Esophagus squamous epithelium (tissue), 5 donors: ENCODE measurements at places on chromosomes 6 and 20.

- DNase-seq, result no peak
These were observed 151.7 kb upstream of the RPS6KA2 start for GRCh38 chr6:166778776-166779175.

- no peak for DNase-seq
These were observed 326.9 kb downstream of the UBE3D start for GRCh38 chr6:82738773-82739172.

- no peak for DNase-seq
These were observed 660.4 kb upstream of the FLRT3 start for GRCh38 chr20:14997791-14998190.

DNA sequence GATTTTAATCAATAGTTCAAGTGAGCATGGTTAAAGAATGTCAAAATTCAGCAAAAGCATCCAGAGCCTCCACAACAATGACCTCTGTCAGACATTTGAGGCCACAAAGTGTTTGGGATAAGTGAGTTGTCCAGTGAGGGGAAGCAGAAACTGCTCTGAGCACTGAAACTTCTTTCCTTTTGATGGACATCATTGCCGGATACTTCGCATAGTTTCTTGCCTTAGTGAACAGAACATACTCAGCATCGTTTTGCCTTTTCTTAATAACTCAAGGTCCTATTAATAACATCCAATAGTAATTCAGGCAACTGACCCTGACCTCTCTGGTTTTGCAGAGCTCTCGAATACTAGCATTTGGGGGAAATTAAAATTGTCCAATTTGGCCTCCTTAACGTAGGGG, 78.6 kb downstream of the EDN3 start:
- DNase-seq, result no peak

- no peak for DNase-seq
These were observed 12.4 kb upstream of the TFAP2C start for GRCh38 chr20:56616716-56617115.

DNA sequence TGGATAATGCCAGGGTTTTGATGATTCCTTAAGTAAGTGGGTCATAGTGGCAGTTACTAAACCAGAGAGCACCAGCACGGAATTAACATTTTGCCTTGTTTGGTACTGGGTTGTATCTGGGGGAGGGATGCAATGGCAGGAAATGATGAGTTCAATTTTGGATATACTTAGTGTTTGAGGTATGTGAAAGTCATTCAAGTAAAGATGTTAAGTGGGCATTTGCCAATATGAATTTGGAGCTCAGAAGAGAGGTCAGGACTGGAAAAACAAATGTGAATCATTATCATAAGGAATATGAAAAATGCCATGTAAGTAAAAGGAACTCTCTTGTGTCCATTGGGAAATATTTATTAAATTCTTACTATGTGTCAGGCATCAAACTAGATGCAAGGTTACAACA, 6.2 kb downstream of the PXT1 start:
- DNase-seq, result no peak

DNA sequence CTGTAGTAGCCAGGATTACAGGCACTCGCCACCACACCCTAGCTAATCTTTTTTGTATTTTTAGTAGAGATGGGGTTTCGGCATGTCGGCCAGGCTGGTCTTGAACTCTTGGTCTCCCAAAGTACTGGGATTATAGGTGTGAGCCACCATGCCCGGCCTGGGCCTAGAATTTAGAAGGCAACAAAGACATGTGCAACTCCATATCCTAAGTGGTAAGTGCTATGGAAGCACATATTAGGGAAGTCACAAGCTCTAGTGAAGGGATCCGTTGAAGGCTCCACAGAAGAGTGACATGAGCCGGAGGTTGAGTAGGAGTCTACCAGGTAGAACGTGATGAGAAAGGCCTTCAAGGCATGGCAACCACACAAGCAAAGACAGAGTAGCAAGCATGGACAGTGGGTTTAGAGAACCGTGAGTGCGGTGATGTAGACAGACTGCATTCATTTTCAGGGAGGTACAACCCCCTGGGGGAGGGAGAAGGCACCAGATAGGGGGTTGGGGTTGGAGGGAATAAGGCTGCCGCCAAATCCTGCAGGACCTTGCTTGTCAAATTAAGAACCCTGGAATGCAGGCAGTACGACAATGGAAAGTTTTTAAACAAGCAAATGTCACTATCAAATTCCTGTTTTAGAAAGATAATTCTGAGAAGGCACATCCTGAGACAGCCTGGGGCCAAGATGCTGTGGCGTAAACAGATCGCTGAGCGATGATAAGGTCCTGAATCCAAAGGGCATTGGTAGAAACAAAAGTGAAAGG, 50.2 kb downstream of the ARHGAP18 start:
- DNase-seq, result no peak

GRCh38 chr6:14276667-14277404, 159.3 kb downstream of the CD83 start:
- no peak for DNase-seq

GRCh38 chr20:5779071-5779900, 29.1 kb downstream of the SHLD1 start:
- DNase-seq, result no peak

DNA sequence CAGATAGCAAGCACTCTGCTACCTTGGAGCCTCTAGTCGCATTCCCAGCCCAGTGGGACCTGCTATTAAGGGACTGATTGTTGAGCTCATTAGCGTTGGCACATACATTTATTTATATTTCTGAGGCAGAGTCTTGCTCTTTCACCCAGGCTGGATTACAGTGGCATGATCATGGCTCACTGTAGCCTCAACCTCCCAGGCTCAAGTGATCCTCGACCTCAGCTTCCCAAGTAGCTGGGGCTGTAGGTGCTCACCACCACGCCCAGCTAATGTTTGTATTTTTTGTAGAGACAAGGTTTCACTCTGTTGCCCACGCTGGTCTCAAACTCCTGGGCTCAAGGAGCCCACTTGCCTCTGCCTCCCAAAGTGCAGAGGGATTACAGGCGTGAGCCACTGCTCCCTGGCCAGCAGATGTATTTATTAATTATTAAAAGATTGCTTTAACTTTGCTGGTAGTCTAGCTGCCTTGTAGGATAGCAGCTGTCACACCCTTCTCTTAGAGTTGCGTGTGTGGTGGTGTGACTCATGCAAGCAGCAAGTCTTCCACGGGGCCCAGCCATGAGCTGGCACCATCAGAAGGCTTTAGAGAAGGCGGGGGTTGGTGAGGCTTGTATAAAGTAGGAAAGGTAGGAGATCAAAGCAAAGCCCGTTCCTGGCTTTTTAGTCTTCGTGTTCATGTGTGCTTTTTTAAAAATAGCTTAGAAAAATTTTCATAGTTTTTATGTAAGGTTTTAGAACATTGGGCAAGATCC, 16.5 kb downstream of the ACTR5 start:
- no peak for DNase-seq

DNA sequence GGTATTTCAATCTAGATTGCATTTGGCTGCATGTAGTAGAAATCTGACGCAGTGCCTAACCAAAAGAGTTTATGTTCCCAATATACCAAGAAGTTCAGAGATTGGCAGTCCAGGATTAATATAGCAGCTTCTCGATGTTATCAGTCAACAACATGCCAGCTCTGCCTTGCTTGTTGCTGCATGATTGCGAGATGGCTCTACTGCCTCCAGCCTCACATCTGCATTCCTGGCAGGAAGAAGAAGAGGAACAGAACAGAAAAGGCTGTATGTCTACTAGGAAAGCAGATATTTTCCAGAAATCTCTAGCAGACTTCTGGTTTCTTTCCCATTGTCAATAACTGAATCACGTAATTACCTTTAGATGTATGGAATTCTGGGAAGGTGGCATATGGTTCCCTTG, 60.8 kb downstream of the SLC35D3 start:
- DNase-seq, result no peak

- DNase-seq, result no peak
These were observed 3.4 kb downstream of the SNX5 start for GRCh38 chr20:17965042-17965697.

- DNase-seq, result no peak
These were observed 85.7 kb downstream of the DST start for GRCh38 chr6:56556751-56557540.

DNA sequence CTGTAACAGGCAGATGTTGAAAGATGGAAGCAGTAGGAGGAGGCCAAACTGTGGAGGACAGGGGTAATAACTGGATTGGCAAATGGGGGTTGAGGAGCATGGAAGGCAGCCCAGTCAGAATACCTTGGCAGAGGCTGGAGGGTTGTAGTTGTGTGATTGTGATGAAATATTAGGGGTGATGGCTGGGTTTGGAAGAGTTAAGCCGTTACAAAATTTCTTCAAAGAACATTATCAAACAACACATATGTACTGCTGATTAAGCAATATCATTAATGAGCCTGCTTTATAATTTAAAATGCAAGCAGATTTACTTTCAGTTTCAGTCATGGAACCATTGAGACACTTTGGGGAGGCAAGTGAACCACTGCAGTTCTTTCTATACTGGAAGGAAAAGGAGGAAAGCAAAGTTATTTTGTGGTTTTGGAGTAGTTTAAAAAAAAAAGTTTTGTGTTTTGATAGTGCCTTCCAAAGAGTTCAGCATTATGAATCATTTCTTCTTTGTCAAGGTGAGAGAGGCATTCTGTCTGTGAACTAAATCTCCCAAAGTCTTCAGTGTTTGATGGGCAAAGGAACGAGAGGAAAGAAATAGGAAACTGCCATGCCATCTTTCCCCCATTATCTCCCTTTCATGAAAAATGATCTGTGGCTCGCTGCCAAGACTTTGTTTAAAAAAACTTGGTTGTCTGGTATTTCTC, 20.7 kb downstream of the FOXO3 start:
- DNase-seq, result no peak

DNA sequence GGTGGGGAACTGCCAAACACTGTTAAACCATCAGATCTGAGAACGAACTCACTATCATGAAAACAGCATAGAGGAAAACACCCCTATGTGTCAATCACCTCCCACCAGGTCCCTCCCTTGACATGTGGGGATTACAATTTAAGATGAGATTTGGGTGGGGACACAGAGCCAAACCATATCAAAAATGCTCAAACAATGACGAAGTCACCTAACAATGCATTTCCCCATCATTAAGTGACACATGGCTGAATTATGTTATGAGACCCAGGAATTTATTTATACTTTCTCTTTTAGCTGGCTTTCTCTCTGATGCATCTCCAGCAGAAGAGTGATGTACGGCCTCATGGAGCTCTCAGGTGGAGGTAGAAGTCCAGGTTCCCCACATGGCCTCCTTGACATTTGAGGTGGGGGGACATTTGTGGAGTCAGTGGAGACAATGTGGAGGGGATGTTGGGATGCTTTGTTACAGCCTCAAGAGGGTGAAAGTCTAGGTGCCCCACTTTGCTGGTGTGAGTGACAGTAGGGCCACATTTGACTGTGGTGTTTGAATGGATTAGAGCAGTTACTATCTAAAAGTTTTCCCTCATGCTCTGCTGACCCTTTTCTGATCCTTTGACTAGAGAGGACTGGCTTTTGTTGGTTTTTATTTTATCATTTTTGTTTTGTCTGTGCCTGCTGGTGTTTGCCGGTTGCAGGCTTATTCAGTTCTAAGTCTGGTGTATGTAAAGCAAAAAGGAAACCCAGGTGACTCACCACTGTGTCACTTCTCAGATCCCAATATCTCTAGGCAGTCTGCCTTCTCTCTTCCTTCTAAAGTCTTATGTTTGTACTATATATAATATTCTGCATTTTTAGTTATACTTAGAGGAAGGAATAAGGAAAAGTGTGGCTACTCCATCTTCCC, 18.5 kb upstream of the DCBLD1 start:
- no peak for DNase-seq

- DNase-seq, result no peak
These were observed 148.1 kb upstream of the NEDD9 start for GRCh38 chr6:11380549-11380948.

DNA sequence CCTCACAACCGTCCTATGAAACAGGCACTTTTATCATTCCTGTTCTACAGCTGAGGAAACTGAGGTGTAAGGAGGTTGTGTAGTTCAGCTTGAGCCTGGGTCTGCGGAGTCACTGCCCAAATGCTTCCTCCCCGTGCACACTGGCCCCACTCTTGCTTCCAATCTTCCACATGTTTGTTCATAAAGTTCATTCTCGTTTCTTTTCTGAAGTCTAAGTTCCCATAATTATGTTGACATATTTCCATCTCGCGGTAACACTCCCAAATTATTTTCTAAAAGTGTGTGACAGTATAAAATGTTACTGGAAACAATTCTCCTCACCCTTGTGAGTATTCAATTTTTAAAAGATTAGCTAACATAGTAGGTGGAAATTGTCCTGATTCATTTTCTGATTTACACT, 106.9 kb downstream of the SLC22A3 start:
- DNase-seq, result no peak

- no peak for DNase-seq
These were observed 509 bp upstream of the TPD52L2 start for GRCh38 chr20:63864545-63864977.

- no peak for DNase-seq
These were observed 254.8 kb downstream of the FOXC1 start for GRCh38 chr6:1864496-1864895.

- no peak for DNase-seq
These were observed 11.5 kb downstream of the MAPK14 start for GRCh38 chr6:36039112-36039511.

DNA sequence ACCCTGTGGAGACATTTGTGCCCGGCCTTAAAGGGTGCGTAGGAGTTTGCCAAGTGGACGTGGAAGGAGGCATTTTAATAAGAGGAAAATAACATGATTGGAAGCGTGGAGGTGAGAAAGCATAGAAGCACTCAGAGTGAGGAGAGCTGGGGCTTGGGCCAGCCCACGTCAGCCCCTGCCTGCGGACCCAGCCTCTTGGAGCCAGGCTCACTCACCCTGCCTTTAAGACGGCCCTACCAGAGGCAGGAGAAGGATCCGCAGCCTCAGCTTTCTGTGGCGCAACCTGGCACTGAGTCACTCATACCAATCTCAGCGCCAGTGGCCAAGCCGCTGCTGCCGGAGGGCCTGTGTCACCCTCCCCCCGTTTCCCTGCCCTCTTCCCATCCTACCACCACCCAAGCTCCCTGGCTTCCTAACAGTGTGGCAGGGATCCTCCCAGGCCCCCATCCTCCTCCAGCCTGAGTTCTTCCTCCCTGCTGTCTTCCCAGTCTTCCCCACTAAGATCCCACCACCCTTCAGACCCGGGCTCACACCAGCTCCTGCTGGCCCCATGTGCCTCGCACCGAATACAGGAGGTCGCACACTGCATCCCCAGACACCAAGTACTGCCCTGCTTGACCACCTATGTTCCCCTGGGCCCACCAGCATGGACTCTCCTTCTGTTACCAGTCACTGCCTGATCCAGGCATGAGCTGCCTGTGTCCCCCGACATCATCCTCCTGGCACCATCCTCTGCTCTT, 285.2 kb downstream of the UST start:
- no peak for DNase-seq
